ENCODE measurements at places on chromosomes 5 and 9.
A peak's percentile ranks its signal among the peaks of the same experiment; 100 is the strongest.

GRCh38 chr5:104652271-104652861 lies 1089.8 kb upstream of the NUDT12 start:
- DNase-seq, result no peak

- DNase-seq, result peak; percentile 58
These were observed 42.8 kb downstream of the CAMSAP1 start for GRCh38 chr9:135864447-135865049.

DNA sequence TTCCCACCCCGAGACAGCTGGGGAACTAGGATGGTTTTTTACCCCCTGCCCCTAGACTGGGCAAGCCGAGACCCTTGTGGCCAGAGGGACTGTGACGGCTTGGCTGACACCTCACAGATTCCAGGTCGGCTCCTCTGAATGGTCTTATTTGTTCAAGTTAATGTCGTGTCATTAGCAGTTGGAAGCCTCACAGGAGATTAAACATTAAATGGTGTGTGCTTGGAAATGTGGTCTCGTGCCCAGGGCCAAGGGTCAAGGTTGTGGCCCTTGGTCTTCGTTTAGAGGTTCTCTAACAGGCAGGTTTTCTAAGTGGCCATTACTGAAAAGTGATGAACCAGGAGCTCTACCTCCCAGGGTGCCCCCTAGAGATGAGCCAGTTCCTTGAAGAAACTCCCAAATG lies 61.2 kb upstream of the RXRA start:
- no peak for DNase-seq

DNA sequence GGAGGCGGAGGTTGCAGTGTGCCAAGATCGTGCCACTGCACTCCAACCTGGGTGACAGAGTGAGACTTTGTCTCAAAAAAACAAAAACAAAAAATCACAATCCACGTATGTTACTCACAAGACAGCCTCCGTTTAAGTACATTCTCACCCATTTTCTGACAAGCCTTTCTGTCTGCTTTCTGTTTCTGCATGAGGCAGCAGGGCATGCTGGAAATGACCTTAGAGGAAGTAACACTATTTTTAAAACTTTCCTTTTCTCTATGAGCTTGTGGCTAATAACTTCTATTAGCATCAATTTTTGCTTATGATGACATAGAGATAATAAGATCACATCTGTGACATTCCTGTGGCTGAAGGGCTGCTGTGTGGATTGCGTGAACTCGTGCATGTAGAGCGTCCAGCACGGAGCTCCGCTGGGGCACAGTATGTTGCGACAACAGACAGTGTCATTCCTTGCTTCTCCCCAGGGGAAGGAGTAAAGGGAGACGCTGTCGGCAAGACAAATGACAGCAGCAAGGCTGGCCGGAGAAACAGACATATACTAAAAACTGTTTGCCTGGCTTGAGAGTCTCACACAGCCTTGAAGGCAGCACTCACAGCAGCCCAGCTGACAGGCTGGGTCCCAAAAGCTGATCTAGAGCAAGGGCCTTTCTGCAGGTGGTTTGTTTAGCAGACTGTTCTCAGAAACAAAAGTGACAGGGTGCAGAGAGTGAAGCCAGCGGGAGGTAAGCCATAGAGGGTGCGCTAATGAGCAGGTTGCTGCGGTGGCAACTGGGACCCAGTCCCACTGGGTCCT lies 1.6 kb downstream of the BTNL3 start:
- no peak for DNase-seq

DNA sequence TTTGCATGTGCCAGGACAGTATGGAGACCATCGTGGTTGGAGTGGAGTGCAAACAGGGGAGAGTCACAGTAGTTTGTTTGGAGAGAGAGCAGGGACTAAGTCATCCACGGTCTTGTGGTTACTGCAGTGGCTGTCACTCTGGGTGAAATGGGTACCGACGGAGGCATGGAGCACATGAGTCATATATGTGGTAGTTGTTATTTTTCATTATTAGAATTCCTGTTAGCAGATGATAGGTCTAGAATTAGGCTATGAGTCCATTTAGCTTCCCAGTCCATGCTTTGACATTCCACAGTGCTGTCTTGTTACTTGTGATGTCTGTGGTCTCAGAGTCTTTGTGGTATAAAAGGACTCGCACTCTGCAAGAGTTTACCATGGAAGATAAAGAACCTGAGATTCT lies 303.9 kb downstream of the DMRT2 start:
- DNase-seq, result no peak

- DNase-seq, result peak; percentile 74
These were observed 206.0 kb upstream of the DMRTA1 start for GRCh38 chr9:22240619-22241018.

- no peak for DNase-seq
These were observed 4.8 kb downstream of the ADAMTSL1 start for GRCh38 chr9:18478501-18479361.

DNA sequence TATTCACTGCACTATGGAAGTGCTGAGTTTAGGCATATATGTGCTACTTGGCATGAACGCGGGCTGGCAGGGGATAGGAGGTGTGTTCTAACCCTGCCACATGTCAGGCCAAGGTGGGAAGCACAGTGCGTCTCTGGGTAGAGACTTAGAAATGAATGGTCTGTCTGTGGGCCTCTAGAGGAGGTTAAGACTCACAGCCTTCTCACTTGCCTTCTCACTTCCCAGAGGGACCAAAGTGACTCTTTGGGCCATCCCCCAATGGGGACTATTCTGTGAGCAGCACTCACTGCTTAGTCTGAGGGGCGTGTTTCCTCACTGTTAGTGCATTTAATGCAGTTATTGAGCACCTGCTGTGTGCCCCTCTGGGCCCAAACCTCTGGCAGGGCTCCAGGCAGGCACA lies 2.4 kb upstream of the PITX1 start:
- DNase-seq, result no peak

DNA sequence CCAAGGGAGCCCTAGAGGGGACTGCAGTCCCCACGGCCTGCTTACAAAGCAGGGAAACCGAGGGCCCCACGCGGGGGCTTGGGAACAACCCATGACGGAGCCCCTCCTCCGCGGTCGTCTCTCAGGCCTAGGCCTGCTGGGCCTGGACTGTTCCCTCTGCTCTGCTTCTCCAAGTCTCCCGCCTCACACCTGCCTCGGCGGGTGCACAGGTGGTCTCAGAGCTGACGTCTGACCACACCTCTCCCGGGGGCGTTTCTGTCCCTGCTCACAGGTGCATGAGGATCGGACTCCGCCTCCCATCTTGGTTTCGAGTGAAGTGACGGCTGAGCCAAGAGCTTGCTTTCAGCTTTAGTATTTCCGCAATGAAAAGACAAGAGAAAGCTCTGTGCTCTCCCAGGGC lies 72.1 kb downstream of the MRPL36 start:
- DNase-seq, result no peak

DNA sequence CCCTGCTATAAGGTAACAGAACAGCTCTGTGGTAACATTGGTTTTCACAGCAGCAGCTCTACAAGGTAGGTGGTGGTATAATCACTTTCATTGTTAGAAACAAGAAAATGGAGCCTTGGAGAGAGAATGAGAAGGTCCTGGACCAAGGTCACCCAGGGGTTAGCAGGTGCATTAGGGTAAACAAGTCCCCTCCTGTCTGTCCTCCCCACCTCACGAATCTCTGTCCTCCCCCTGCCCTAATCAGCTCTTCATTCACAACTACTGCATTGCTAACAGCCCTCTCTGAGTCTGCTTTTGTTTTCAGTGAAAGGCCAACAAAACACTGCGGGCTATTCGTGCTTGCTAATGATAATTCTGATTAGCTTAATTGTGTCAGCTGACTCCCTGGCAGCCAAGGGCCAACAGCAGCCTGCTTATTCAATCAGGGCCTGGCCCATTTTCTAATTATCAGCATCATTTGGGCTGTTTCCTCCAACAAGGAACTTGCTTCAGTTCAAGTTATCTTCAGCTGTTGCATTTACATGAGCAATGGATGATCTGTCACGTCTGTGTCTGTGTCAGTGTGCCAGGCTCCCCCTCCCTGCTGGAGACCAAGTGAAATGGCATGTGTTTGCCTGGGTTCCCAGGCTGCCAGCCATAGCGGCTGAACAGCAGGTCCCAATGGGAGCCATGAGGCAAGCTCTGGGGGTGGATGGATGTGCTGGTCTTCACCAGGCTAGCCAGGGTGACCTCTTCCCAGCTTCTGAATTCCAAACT lies 56.7 kb upstream of the EQTN start:
- DNase-seq, result no peak

DNA sequence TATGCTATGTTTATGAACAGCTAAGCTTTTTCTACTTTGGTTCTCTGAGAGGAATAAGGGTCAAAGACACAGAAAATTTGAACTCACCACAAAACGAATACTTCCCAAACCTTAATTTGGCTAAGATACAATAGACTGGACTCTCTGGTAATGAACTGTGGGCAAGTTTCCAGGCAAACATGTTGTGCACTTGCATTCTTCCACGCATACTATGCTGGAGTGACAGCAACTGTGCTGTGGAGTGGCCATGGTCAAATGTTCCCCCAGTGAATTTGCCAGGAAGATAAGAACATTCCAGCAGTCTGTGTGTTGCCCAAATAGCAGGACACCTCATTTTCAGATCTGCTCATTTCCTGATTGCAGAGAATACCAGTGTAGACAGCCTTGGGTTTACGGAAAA lies 275.3 kb upstream of the IL12B start:
- no peak for DNase-seq

DNA sequence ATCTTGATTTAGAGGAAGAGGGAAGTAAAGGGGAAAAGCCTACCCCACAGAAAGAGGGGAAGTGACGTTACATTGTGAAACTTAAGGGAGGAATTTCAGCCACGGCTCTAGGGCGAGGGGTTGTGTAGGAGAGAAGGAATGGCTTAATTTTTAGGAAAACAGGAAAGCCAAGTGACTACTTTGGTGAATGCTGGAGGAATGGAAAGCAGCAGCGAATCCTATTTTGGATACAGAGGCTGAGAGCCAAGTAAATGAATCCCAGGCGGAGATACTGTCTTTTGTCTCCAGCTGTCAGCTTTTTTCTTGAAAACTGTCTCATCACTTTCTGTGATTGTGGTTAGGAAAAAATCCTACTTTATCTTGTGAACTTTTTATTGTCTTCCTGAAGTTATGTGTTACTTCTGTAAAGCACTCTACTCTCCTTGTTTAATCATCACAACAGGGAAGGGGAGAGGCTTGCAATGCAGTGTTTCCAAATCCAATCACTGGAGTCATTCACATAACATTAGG lies 188.4 kb downstream of the TSSK1B start:
- DNase-seq, result peak; percentile 81

DNA sequence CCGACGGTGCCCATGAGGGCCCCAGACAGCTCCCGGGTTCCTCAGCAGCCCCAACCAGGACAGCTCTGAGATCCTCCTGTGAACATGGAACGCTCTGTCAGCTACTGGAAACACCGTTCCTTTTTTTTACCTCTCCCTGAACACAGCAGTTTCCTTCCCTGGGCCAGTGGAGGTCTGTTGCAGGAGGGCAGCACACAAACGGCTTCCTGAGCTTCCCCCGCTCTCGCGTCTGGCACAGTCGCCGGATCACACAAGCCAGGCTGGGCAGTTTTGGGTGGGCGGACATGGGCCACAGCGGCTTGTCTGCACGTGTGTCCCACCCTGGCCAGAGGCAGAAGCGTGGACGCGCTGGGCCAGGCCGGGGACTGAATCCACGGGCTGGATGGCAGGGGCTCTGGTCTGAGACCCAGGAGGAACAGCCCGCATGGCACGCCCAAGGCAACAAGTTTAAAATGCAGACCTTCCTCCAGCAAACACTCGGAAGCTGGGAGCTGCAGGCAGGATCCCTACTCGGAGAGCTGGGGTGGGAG lies 106.8 kb upstream of the SARDH start:
- DNase-seq, result no peak

GRCh38 chr9:82208741-82209450 lies 220.3 kb downstream of the SPATA31D1 start:
- no peak for DNase-seq

DNA sequence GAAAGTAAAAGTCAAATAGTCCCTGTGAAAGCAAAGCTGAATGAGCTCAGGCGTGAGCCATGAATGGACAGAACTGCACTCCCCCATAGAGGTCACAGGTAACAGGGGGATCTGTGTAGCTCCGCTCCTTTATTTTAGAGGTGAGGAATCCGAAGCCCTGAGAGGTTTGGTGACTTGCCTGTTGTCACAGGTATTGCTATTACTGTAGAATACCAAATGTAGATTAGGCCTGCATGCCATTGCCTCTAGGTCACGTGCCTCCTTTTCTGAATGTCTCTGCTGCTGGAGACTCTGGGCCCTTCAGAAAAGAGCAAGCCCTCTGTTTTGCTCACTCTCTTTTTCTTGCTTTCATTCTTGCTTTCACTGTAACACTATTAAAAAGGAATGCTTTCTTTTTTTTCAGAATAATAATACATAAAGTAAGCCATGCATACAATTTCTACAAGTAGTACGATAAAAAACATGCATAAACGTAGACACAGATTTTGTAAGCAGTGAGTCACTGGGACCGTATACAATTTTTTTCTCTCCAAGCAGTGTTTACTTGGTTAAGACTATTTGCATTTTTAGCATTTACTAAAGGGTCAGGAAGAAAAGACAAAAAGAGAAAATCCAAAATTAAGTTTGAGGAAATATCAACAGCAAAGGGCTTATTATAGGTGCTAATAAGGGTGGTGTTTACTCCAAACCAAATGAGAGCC lies 568.7 kb upstream of the ADAMTS16 start:
- no peak for DNase-seq

- no peak for DNase-seq
These were observed 204.4 kb downstream of the TRIO start for GRCh38 chr5:14347522-14347921.

DNA sequence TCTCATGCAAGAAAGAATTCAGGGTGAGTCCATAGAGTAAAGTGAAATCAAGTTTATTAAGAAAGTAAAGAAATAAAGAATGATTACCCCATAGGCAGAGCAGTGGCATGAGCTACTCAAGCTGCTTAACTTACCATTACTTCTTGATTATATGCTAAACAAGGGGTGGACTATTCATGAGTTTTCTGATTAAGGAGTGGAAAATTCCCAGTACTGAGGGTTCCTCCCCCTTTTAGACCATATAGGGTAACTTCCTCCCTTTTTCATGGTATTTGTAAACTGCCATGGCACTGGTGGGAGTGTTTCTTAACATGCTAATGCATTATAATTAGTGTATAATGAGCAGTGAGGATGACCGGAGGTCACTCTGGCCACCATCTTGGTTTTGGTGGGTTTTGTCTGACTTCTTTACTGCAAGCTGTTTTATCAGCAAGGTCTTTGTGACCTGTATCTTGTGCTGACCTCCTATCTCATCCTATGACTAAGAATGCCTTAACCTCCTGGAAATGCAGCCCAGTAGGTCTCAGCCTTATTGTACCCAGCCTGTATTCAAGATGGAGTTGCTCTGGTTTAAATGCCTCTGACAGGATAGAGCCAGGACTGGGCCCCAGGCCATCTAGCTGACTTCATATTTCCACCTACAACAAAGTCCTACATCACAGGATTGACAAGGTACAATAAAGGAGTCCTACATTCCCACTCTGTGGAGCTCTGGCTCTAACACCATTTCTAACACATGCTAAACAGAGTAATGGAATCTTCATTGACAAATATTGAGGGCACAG lies 186.7 kb downstream of the NXNL2 start:
- no peak for DNase-seq

DNA sequence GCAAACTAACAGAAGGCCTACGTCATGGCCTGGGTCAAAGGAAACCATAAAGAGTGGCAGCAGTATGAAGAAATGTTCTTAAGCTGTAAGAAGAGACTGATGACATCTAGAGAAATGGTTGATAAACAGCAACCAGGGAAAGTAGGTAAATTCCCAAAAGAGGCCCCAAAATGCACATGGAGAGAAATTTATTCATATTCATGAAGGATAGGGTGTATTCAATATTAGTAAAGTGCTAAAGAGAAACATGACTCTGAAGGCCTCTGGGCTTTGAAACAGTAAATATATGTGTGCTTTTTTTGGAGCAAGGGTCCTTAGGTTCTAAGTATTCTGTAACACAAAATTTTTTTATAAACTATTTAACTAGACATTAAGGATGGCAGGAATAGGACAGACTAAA lies 149.7 kb upstream of the GRIA1 start:
- DNase-seq, result no peak

GRCh38 chr5:82384034-82384750 lies 106.0 kb upstream of the RPS23 start:
- no peak for DNase-seq
